ENCODE measurements at places on chromosomes 2 and 18.

- no peak for DNase-seq
Observed at GRCh38 chr18:69558052-69558451, 157.4 kb downstream of the DOK6 start.

DNA sequence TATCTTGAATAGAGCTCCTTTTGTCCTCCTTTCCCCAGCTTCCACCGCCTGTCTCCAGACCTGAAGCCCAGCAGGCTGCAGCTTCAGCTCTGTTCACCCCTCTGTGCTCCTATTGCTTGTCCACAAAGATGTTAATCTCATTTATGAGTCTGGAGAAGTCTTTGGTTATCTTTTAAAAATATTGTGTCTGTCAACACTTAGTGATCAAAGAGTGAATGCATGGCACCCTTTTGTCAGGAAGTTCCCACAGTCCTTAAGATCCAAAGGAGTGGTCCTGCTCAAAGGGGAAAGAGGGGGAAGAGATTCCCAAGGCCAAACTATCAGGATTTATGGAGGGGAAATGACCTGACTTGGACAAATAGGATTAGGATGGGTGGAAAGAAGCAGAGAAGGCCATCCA, 118.9 kb downstream of the ACAA2 start:
- no peak for DNase-seq

DNA sequence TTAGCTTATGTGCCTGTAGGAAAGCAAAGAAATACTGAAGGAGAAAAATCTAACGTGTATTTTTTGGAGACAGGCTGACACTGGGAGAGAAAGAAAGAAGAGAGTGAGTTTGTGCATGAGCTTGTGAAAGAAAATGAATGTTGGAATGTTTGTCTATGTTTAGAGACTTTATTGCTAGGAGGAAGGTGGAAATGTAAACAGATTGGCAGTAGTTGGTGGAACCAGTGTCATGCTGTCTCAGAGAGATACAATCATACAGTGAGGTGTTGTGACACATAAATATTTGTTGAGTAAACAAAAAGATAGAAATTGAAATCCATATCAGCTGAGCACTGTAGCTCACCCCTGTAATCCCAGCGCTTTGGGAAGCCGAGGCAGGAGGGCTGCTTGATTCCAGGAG, 222.2 kb upstream of the MEIS1 start:
- DNase-seq = no peak

DNA sequence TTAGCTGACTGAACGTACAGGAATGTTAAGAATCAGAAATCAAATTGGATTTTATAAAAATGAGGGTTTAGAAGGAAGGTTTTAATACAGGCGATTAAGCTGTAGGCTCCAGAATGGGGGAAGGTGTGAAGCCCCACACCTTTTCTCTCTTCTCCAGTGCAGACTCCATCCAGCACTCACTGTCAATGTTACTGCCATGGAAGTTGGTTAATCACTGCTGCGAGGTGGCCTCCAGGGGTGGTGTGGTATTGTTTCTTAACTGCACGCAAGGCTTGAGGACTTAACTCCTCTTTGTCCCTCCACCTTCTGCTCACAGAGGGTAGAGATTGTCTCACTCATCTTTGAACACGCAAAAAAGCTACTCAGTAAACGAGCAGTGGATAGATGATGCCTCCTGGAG, 26.9 kb upstream of the YWHAQ start:
- DNase-seq = no peak

- no peak for DNase-seq
Observed at GRCh38 chr2:174615871-174616436, 18.4 kb upstream of the WIPF1 start.

- no peak for DNase-seq
Observed at GRCh38 chr2:145918951-145919350, 1399.0 kb upstream of the ZEB2 start.

GRCh38 chr2:133312038-133312729, 256.1 kb downstream of the NCKAP5 start:
- no peak for DNase-seq

DNA sequence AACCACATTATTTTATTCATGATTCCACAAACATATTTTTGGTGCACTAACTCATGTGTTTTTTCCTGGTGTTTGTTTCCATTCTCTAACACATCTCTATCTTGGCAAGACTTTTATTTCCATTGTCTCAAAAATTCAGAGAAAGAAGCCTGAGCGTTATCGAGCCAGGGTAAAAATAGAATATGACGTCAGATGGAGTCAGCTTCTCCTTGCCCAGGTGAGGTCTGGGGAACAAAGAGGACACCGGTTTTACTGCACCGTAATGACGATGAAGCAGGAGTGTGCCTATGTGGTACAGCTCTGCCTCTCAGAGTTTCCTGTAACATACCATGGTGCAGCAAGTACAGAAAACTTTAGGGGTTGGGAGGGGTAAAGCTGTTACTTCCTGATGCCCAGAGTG, 661.6 kb downstream of the PLCL1 start:
- DNase-seq = no peak

DNA sequence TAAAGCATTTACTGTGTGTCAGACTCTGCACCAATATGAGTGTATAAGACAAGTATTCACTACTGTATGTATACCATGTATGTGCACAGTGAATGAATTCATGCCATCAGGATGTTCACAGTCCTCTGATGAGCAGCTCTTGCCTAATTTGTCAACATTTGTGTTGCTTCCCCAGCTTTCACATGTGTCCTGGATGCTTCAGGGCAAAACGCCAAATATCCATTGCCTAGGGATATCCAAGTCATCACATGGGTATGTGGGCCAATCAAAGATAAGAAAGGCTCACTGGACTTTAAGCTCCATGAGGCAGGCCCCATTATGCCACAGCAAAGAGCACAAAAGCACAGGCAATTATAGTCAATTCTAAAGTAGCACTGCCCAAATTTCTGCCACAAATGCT, 134.2 kb upstream of the CHAC2 start:
- no peak for DNase-seq

DNA sequence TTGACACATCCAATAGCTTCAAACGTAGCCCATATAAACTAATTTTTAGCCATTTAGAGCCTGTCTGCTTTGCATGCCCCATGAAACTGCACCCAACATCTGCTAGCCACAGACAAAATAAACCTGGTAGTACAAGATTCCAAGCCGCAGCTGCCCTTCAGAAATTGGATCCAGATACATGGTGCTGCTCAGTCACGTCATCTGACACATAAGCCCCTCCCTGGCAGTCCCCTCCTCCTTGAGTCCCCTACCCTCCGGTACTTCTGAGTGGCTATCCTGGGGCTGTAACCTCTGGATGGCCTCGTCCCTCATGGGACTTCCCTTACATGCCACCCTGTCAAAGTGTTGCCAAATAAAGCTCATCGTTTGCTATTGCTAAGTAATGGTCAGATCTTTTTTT, 33.8 kb downstream of the PROC start:
- DNase-seq = no peak
